Stimulated activated naive CD4-positive, alpha-beta T cell treated with Interleukin-2 at 50 U/mL for 16 hours (primary cell): ENCODE measurements at places on chromosomes 11 and 22.

GRCh38 chr11:113551645-113552044, 76.4 kb upstream of the DRD2 start:
- DNase-seq: no peak

DNA sequence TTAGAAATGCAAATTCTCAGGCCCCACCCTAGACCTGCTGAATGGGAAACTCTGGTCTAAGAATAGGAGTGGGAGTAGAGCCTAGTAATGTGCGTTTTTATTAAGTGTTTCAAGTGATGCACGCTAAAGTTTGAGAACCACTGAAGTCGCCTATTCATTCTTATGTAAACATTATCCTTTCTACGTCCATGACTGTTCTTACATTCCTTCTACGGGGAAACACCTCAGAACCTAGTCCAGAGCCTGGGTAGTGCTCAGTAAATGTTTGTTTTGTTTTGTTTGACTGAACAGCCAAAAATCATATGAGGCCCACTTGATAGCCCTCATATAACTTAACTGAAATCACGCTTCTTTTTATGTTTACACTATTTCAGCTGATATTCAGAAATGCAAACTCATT, 29.8 kb downstream of the VSIG10L2 start:
- DNase-seq: no peak

- DNase-seq: no peak
Observed at GRCh38 chr11:106286881-106287504, 209.5 kb downstream of the AASDHPPT start.

DNA sequence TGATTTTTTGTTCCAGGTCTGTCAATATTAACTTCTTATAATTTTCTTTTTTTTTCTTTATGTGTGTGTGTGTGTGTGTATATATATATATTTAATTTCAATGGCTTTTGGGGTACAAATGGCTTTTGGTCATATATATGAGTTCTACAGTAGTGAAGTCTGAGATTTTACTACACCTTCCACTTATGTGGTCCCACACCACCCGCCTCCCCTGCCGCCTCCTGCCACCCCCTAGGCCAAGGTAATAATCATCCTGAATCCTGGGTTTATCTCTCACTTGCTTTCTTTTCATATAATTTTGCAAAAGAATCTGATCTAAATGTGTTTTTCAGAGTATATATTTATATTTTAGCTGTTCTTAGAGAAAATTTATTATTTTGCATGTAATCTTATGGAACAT, 11.1 kb downstream of the NEAT1 start:
- DNase-seq: no peak

GRCh38 chr11:792873-793272, 3.0 kb upstream of the CEND1 start:
- DNase-seq: no peak

DNA sequence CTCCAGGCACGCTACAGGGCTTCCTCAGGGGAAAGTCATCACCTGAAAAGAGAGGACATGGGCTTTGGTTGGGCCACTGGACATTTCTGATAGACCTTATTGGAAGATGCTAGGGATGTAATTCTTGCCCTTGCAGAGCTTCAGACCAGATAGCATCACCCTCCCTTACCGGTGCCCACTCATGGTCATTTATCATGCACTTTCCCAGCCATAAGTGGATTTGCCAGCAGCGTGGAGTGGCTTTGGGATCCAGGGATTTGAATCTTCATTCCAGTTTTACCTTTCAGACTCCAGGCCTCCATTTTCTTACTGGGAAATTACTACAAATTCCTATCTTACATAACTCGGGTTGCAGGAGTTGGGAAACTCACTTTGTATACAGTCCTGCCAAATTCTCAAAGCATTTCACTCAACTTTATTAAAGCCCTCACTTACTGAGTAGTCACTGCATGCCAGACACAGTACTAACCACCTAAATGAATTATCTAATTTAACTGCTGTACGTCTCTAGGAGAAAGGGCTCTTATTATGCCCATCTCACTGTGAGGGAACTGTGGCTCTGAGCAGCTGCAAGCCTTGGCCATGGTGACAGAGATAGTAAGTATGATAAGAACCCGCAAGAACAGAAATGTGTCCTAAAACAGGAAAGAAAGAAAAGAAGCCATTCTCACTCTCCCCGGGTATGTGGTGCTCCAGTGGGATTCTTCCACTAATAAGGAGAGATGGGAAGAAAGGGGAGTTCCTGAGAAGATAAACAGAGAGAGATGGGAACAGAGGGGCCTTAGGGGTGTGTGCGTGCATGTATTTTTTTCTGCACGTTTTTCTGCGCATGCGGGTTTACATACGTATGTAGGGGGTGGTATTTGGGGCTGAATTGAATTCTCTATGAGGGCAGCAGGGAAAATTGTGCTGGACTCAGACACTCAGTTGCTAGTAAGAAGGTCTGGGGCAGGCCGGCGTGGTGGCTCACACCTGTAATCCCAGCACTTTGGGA, 9.7 kb downstream of the CHRM1 start:
- no peak for DNase-seq

- DNase-seq: no peak
Observed at GRCh38 chr11:133898031-133898769, 52.9 kb upstream of the SPATA19 start.

DNA sequence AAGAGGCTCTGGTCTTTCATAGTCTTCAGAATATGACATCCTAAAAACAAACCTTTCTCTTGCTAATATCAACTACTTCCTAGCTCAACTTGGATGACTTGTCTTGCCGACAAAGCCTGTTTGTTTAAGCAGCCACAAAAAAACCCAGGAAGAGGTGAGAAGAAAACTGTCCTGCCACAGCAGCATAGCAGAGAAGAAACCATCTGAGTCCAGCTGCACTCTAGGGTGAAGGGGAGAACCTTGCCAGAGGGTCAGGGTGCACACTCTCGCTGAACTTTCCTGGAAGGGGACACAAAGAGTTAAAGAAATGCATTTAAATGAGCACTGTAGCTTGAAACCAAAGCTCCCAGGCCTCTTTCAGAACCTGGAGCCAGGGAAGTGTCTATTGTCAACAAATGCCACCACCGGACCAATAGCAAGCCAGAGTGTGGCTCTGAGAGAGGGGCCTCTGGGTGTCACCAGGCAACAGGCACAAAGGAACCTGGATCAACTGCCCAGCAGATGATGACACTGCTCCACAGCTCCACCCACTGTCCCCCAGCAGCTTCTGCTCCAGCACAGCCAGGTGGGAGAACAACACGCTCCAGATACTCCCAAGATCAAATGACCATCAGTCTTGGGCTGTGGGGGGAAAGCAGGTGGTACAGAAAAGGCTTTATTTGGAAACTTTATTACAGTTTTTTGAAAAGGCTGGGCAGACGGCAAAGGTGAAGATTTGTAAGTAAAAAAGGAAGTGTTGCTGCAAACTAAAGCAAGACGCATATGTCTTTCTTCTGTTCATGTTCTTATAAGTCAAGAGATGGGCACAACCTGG, 105.7 kb downstream of the RASSF10 start:
- no peak for DNase-seq

DNA sequence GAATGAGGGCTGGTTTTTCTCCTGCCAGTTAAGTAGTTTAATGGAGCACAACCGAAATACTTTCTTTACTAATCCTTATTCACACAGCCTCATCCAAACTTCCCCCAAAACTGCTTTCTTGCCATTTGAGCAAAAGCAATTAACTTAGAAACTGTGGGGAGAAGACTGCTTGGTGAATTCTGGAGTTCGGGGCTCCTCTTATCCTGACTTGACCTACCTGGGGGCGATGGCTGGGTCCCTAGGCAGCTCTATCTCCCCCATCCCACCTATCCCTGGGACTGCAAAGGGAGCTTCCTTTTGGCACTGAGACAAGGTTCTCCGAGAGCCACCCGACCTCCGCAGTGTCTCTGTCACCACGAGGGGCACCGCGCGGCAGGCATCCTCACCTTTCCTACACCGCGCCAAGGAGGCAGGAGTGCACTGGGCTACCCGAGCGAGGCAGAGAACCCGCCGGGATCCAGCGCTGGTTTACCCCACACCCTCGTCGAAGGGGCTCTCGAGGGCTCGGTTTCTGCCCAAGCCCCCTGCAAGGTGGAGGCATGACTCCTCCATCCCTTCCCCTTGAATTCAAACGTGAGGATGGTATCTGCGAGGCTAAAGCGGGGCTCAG, 759 bp downstream of the DESI1 start:
- peak; percentile 26 for DNase-seq

DNA sequence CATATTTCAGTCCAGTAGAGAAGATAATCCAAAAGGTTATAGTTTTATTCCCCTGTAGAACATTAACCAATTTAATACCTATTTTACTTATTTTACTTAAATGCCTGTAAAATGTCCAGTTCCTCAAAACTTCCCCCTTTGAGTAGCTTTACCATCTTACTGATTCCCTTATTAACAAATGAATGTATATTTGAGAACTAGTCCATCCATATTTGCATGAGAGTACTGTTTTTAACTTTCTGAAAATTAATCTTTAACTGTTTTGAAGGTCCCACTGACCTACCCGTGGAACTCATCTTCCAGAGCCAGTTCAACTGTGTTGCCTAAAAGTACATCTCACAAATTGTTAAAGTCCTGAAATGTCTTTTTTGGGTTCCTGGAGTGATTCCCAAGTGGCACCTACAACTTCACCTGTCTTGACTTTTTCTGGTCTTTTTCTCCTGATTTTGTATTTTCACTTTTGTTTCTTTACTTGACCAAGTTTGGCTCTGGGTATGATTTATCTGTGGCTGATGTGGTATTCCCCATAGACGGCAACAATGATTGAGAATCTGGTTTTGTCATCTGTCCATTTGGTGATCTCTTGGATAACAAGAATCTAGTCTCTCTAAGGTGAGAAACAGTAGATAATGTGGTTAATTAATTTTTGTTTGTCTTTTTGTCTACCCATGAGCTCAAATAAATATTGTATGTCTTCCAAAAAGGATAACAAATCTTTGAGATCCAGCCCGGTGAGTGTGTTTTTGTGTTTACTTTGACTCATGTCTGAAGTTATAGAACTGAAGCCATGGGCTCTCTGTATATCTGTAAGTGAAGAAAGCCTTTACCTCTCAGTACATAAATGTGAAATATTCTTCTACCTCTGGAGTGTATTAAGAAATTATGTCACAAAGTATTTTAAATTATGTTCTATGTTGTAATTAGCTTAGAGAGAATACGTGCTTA, 174.2 kb downstream of the ETS1 start:
- no peak for DNase-seq

GRCh38 chr11:116648247-116649174, 124.3 kb downstream of the BUD13 start:
- DNase-seq: no peak

GRCh38 chr11:26860895-26861294, 133.0 kb upstream of the FIBIN start:
- DNase-seq: no peak

DNA sequence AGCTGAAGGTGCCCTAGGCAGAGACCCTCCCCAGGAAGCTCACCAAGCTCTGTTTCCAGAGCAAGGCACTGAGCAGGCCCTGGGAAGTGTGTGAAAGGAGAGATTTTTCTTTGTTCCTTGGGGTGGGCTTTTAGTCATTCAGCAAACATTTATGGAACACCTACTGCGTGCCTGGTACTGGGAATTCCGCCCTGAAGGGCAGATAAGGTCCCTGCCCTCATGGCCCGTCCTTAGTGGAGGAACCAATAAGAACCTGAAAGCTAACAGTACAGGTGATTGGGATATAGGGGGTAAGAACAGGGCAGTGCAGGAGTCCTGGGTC, 3.9 kb downstream of the TMEM134 start:
- no peak for DNase-seq

DNA sequence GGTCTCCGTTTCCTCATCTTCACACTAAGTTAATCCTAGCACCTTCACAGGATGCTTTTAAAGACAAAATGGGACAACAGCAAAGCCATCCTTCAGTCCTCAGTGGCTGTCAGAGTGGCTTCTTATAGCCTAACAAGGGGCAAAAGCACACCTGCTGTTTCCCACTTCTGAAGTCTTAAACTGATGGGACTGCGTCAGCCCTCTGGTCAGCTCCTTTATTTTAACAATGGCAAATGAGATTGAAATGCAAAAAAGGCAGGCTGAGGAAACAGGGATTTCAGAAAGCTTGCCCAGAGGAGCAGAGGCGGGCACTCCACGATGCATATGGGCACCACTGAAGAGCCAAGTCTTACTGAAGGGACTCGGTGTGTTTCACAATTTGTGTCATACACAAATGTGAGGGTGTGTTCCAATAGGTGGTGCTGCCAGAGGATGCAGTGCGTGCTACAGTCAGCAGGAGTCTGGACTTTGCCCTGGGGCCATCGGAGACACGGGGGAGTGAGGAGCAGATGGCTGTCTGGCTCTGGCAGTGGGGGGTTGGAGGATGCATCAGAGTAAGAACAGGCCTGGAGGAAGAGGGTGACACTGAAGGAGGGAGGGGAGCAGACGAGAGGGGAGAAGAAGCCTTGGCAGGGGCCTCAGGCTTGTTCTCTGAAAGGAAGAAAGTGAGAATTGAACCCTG, 47.3 kb downstream of the TENM4 start:
- no peak for DNase-seq

DNA sequence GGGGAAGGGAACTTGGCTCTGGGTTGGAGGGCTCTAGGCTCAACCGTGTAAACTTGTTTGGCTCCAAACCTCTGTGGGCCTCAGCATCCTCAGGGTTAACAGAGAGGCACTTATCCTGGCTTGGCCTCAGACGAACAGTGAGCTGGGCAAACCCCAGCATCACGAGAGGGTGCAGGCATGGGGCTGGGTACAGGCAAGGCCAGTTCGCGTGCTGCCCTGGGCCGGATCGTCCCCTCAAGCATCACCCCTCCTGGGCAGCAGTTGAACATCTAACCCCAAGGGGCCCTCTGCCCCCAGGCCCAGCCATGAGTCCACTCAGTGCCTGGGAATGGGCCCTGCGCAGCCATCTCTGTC, 1.9 kb downstream of the EHBP1L1 start:
- DNase-seq: no peak
